Pulmonary artery endothelial cell (primary cell): ENCODE measurements at places on chromosomes 13 and 19. TPM values are rescaled to one million over a fixed set of nuclear protein-coding genes. Genes with fewer than 3 reads are reported as not detected.

The PDX1 gene
- total RNA-seq, result not detected in 2 replicates

The OR7A5 gene
- not detected in 2 replicates for total RNA-seq

The ATP13A1 gene
- 21.9 and 26.6 TPM in 2 replicates for total RNA-seq

The ZNF541 gene
- 0.07 TPM in 1 of 2 replicates, not detected in the other for total RNA-seq

The DAND5 gene
- total RNA-seq, result 0.07 TPM in 1 of 2 replicates, not detected in the other

The PNMA8C gene
- under 0.01 TPM in 1 of 2 replicates, not detected in the other for total RNA-seq

The CD320 gene
- total RNA-seq, result 32.5 and 35.6 TPM in 2 replicates

The RNF225 gene
- total RNA-seq, result 0.18 TPM in 1 of 2 replicates, not detected in the other

The ZSCAN4 gene
- total RNA-seq, result not detected in 2 replicates

The FGF22 gene
- 0.07 TPM in 1 of 2 replicates, not detected in the other for total RNA-seq

The B3GNT8 gene
- total RNA-seq, result 2.1 and 2.7 TPM in 2 replicates

The CEACAM21 gene
- total RNA-seq, result 0.11 and 0.73 TPM in 2 replicates

The SIGLEC14 gene
- not detected in 2 replicates for total RNA-seq

The IGFL3 gene
- total RNA-seq, result not detected in 2 replicates

The RFPL4A gene
- 0.11 and 0.13 TPM in 2 replicates for total RNA-seq

The ZNF540 gene
- 0.13 and 0.42 TPM in 2 replicates for total RNA-seq

The CFAP97D2 gene
- total RNA-seq, result not detected in 2 replicates

The SERP2 gene
- 0.26 and 0.35 TPM in 2 replicates for total RNA-seq

The POSTN gene
- 281 and 1,586 TPM in 2 replicates for total RNA-seq

The CCNA1 gene
- 127 and 156 TPM in 2 replicates for total RNA-seq

The CYP2F1 gene
- total RNA-seq, result not detected in 2 replicates

The CEACAM3 gene
- not detected in 2 replicates for total RNA-seq

The MEGF8 gene
- 24.6 and 27.5 TPM in 2 replicates for total RNA-seq

The STOML3 gene
- total RNA-seq, result not detected in 2 replicates

The ZNF99 gene
- total RNA-seq, result not detected in 2 replicates

The CLIP3 gene
- 2.3 and 2.6 TPM in 2 replicates for total RNA-seq

The LILRB3 gene
- total RNA-seq, result not detected in 2 replicates

The LSM14A gene
- 144 and 147 TPM in 2 replicates for total RNA-seq
